CD4-positive, alpha-beta T cell (primary cell): ENCODE measurements at places on chromosomes 1 and 21.

DNA sequence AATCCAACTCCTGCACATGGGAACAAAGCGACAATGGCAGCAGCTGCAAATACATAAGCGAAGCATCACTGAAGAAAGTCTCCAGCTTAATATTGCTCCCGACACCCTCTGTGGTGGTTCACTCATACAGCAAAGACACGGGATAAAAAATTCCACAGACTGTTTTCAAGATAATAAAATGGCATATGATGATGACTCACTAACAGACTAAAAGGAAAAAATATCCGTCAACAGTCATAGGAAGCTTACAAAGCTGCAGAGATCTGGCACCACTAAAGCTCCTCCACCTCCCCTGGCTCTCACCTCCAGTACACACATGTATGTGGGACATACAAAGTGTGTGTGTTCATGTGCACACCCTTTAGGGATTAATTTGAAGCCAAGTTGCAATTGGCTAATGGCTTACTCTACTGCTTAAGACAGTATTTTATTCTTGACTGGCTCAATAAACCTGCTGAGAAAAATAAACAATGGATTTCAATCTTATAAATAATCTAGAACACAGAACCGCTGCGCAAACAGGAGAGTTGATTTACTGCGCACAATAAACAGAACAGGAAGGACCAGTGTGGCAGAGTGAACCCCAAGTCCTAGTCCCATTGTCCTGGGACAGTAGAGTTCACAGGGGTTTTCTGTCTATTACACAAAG, 94.4 kb downstream of the SLC45A1 start:
- no peak for DNase-seq

DNA sequence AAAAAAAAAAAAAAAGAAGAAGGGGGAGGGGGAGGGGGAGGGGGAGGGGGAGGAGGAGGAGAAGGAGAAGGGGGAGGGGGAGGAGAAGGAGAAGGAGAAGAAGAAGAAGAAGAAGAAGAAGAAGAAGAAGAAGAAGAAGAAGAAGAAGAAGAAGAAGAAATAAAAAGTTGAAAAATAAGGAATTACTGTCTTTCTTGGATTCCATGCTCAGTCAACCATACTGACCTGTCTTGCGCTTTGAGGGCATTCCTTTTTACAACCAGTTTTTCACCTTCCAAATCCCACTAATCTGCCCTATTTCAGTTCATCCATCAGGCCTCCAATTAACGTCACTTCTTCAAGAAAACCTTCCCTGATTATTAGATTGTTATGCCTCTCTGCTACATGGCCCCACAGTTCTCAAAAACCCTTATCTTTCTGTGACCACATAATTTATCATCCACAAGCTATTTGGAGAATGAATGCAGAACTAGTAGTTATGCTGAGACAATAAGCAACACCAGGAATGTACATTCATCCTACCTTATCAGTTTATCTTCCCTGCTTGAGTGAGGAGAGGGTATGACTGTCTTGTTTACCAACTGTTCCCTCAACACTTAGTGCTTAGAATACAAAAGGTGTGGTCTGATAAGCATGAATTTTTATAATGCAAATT, 57.5 kb upstream of the GUCA2A start:
- no peak for DNase-seq

- peak; percentile 73 for DNase-seq
Measured at GRCh38 chr1:61056573-61057439, 25.6 kb upstream of the NFIA start.

DNA sequence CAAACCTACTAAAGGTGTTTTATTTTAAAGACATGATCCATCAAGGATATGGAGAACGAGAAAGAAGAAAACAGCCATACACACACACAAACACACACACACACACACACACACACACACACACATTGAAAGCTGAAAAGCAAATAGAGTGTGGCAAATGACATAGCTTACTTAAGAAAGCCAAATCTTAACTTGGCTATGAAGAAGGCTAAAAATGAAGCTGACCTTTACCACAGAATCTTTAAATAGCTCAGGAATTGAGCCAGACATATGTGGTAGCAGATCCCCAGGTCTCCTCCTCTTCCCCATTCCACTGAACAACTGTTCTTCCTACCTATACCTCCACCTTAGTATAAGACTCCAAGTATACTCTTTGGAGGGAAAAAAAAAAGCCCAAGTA, 185.6 kb downstream of the CLEC20A start:
- DNase-seq: no peak

DNA sequence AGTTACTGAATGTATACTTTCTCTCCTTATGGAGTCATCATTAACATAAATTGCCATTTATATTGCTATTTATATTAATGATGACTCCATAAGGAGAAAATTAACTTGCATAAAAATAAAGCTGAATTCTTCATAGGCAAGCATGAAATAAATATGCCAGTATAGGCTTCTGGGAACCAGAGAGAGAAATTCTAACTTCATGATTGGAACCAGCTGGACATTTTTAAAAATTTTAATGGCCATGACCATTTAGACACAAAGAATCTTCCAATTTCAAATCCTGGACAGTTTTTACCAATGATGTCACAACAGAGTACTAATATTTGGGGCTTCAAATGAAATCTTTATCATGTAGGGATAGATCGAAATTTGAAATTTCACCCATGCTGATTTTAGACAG, 268.7 kb downstream of the PTGER3 start:
- DNase-seq: no peak

GRCh38 chr21:31898933-31899630, 26.3 kb downstream of the HUNK start:
- no peak for DNase-seq

DNA sequence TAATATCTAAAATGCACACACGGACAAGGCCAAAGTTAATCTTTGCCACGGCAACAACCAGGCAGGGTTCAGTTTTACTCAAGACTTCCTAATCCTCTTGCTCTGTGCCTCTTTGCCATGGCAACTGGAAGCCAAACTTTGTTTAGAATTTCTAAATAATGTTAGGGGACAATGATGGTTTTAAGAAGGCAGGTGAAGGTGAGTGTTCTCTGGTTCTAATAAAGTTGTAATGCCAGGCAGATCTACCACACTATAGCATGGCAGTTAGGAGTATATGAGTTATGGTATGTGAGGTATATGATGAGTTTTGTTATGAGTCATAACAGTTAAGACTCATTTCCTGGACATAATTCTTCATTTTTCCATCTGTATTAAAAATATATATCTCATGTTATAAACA, 2.7 kb downstream of the PTPRC start:
- no peak for DNase-seq

GRCh38 chr1:28266920-28267322, 7.6 kb downstream of the SESN2 start:
- DNase-seq: no peak

GRCh38 chr1:22611530-22611947, 24.9 kb upstream of the C1QA start:
- DNase-seq: no peak
